Left renal pelvis (tissue), 4 donors: ENCODE measurements at places on chromosomes 5 and 9. TPM values are rescaled to one million over a fixed set of nuclear protein-coding genes. Genes with fewer than 3 reads are reported as not detected.

GDNF gene
- polyA plus RNA-seq = 103 TPM

TRIM7 gene
- polyA plus RNA-seq = 0.16 TPM

PCDHB11 gene
- polyA plus RNA-seq = 7.0 TPM

SLC36A2 gene
- 8.2 TPM for polyA plus RNA-seq

IFNK gene
- not detected for polyA plus RNA-seq

NUDT12 gene
- polyA plus RNA-seq = 13.4 TPM

DNA sequence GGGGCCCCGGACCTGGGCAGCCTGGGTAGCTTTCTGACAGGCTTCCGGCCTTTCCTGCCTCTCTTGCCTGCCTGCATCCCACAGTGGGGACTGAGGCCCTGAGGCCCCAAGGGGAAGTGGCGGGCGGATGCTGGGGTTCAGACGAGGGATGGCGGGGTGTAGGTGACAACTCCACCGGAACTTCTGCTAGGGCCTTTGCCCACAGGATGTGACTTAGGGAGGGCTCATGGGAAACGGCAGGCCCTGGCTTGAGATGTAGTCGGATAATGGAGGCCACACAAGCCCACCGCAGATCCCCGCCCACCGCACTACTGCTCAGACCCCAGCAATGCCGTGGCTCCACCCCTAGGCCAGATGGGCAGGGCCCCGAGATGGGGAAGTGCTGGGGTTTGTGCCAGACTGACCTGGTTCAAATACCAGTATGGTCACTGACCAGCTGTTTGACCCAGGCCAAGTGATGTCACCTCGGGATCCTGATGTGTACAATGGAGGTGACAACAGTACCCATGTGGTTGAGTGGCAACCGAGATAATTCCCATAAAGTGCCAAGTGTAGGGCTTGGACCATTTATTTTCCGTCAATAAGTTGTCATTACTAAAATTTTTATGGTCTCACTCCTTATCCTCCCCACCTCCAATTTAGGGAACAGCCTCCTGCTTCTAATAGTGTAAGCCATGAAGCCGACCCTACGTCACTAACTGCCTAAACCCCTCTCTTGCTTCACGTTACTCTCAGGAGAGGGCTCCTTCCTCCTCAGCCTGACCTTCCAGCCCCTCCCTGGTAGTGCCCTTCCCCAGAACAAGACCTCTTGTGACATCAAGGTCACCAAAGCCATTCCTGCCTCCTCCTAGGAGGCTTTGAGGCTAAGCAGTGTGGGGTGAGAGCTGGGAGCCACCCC, 2.5 kb upstream of the CDK9 start:
- no peak for DNase-seq

DNA sequence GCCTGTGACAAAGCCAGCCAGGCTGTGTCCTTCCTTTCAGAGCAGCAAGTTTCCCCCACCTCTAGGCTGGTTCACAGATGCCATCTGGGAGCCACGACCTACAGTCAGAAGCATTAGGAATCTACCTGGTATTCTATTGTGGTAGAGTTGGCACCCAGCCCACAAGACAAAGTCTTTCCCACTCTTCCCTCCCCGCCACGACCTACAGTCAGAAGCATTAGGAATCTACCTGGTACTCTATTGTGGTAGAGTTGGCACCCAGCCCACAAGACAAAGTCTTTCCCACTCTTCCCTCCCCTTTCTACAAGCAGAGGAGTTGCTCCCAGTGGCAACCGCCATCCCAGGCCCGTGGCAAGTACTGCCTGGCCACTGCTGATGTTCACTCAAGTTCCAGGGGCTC, 157.8 kb upstream of the TNC start:
- DNase-seq = no peak

DNA sequence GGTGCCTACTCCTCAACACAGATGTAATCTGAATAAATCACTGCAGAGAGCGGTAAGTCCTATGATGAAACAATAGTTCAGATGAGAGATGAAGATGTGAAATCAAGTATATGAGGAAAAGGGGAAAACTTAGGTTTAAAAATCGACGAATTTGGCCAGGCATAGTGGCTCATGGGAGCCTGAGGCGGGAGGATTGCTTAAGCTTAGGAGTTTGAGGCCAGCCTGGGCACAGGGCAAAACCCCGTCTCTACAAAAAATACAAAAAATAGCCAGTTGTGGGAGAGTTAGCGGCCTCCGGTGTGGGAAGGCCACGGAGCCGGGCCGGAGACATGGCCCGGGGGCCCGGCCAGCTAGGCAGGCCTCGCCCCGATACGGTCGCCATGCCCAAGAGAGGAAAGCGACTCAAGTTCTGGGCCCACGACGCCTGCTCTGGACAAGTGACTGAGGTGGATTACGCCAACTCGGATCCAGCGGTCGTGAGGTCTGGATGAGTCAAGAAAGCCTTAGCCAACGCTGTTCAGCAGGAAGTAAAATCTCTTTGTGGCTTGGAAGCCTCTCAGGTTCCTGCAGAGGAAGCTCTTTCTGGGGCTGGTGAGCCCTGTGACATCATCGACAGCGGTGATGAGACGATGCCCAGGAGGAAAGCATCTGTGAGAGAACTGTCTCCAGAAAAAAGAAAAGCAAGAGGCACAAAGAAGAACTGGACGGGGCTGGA, 62.8 kb upstream of the SUB1 start:
- no peak for DNase-seq

DNA sequence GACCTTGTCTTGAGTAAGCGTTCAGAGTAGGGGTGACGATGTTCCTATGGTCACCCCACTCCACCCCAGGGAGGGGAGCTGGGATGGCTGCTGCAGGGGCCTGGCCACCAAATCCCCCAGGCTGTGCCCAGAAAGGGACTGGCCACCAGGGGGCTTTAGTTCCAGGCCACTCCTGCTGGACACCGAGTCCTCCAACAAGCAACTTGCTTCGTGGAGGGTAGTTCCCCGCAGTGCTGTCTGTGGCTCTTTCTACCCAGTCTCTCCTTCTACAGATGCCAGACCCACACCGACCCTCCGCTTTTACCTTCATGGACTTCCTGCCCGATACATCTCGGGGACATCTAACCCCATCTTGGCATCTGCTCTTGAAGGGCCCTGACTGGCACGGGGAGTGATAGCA, 35.7 kb upstream of the GABRP start:
- DNase-seq = no peak

DNA sequence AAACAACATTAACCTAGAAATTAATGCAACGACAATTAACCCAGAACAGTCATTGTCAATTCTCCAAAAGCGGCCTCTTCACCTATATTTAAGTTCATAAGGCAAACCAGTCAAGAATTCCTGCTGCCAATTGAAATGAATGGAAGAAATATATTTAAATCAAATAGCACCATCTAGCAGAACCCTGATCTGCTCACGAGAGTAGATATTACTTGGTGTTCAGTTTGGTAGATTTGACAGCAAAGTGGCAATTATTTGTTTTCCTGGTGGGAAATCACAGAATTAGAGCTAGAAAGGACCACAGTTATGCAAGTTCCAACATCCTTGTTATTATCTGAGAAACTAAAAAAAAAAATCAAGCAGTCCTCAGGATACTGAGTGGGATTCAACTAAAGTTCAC, 2.3 kb downstream of the SSBP2 start:
- DNase-seq = no peak

GRCh38 chr9:92941861-92942260, 5.5 kb upstream of the FGD3 start:
- DNase-seq = no peak

- no peak for DNase-seq
These were observed 50.1 kb upstream of the CD180 start for GRCh38 chr5:67246546-67247268.

DNA sequence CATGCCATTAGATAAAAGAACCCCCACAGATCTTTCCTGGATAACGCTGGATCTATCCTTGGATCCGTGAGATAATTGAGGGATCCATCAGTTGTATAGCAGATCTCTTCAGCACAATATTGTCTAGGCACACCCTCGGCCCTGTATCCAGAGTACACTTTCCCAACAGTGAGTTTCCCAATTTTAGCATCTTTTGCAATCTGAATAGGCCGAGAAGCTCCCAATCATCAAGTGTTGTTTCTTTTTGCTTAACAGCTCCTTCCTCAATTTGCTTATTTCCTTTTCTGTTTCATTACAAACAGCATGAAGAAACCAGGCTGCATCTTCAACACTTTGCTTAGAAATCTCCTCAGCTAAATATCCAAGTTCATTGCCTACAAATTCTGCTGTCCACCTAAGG, 4.4 kb upstream of the SPTLC1 start:
- no peak for DNase-seq

DNA sequence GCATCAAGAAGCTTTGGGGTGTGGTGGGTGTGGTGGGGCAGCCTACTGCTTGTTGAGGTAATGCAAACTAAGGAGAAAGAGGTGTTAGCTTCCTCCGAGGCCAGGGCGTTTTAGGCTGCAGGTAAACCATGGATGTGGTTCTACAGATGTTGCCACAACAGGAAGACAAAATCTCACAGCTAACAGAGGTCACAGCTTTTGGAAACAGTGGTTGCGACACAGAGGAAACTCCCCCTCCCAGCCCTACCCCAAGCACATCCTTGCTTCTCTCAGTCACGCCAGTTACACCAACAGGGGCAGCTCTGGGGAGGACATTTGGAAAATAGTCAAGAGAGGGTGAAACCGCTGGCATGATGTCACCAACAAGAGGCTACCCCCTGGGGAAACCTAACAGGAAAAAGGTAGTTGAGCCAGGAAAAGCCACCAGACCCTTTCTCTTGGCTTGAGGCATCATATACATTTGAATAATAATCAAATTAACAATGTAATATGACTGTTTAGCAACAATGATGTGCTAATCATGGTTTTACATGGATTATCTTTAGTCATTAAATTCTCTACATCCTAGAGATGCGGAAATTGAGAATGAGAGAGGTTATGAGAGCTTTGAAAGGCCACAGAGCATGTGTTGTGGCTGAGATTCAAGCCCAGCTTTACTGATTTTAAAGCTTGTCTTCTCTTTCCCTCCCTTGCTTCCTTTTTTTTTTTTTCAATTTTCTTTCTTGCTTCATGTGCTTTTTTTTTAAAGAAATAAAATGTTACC, 82.2 kb upstream of the IL12B start:
- DNase-seq = no peak

DNA sequence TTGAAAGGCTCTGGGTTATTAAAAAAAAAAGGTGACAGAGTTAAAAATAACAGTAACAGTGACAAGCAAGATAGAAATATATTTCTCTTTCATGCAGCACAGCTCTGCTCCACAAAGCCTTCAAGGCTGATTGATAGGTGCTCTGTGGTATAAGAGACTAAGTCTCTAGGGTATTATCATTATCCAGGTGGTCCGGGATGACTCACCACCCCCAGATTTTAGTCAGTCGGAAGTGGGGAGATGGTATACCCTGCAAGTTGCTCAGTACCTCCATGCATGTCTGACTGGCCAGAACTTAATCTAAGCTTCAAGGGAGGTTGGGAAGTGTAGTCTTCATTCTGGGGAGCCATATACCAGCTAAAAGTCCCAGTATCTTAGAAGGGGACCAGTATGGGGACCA, 76.1 kb downstream of the SLC1A3 start:
- DNase-seq = no peak

DNA sequence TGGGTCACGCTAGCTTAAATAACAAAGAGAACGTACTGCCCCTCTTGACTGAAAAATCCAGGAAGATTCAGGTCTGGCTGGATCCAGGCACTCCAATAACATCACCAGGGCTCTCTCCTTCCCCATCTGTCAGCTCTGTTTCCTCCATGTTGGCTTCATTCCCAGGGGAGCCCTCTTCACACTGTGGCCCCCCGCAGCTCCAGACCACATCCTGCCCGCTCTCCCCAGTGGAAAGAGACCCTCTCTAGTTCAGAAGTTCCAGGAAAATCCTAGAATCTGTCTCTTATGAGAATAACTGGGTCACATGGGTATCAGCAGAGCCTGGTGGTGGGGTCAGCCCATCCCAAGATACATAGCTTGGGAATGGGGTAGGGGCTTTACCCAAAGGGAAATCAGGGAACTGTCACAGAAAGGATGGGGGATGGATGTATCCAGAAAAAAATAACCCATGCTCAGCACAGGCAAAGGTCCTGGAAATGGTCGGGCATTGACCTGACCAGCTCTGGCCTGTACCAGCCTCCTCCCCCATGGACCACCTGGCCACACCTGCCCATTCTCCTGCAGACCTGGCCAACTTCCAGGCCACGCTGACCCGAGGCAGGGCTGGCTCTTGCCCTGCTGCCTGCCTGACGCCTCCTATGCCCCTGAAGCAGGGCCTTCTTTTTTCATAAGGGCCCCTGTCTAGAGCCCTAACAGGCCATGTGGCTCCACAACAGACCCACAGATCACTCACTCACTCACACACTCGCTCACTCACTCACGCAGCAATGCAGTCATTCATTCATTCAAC, 65.9 kb downstream of the COL23A1 start:
- DNase-seq = no peak

DNA sequence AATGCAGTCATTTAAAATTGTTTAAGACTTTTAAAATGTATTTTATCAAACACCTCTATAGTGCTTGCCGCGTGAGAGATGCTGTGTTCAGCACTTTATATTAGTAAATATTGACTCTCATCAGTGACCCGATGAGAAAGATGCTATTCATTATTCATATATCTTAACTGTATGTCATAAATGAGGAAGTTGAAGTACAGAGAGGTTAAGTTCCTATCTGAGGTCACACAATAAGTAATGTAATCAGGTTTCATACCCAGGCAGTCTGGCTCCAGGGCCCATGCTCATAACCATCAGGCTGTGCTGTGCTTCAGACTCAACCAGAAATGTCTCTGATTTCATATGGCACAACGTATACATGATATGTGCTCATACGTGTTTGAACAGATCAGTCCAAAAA, 119.0 kb downstream of the SV2C start:
- DNase-seq = no peak

DNA sequence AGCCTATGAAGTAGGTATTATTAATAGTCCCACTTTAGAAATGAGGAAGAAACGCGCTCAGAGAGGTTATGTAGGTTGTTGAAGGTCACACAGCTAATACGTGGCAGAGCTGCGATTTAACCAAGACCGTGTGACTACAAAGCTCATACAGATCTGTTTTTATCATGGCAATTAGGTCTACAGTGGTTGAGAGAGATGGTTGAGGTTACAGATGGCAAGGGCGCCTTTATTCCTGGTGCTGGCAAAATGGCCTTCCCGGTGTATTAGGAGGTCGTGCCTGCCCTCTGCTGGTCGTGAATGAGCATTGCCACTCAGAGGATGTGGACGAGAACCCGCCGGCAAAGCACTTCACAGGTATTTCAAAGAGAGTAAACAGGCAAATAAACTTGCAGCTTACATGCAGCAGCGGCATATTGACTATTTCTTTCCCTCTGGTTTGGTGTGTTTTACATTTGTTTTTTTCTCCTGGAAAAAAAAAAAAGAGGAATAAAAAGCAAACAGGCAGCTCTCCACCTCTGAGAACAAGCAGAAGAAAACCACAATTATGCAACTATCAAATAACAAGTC, 65.3 kb upstream of the EGFLAM start:
- no peak for DNase-seq

GRCh38 chr5:176663566-176663965, 16.3 kb downstream of the TSPAN17 start:
- DNase-seq = no peak

- no peak for DNase-seq
These were observed 2.3 kb downstream of the DENND4C start for GRCh38 chr9:19232823-19233194.
